Heart right ventricle (tissue), 16 donors: ENCODE measurements at places on chromosomes 2 and 18. TPM values are rescaled to one million over a fixed set of nuclear protein-coding genes. Genes with fewer than 3 reads are reported as not detected.

DNA sequence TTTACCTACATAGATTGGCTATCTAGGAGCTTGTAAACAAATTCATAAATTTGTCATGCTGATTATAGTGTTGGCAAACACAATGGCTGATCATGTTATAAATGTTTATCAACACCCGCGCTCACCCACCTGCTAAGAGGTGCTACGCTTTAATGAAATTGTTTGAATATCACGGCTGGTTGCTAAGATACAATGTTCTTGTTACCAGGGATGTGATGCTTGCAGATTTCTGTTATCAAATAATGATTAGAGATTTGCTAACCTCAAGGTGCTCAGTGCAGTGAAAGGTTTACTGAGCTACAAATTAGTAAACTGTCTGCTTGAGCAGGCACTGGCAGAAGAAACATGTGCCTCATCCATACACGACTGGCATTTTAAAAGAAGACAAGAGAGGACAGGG, 160.0 kb upstream of the ZEB2 start:
- H3K4me1 ChIP-seq: peaks cover 15% of the 10 kb centered on the region
- no peaks in the 10 kb centered on the region for H3K36me3 ChIP-seq
- H3K27ac ChIP-seq: no peak overlapping the region

DNA sequence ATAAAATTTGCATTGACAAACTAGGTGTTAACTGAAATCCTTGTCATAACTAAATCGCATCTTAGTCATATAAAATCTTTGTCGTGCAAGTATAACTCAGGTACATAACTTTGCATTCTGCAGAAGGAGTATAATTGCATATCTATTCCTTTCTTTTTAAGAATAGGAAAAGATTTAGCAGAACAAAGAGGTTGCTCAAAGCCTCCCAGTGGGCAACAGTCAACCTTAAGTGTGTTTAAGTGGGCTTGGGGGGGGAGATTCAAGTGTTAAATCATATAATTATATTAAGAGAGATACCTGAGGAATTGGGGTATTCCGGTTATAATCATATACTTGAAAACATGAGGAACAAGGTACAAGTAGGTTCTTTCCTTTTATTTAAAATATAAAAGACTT, 913.3 kb downstream of the CPS1 start:
- H3K27ac ChIP-seq: no peak overlapping the region
- H3K36me3 ChIP-seq: no peaks in the 10 kb centered on the region
- H3K4me3 ChIP-seq: no peak overlapping the region
- DNase-seq: no peak
- no peaks in the 10 kb centered on the region for H3K27me3 ChIP-seq

KCNIP3 gene
- total RNA-seq: 2.9 TPM

GPR45 gene
- total RNA-seq: not detected

- H3K4me3 ChIP-seq: no peak overlapping the region
- H3K27me3 ChIP-seq: no peaks in the 10 kb centered on the region
- H3K4me1 ChIP-seq: no peaks in the 10 kb centered on the region
- DNase-seq: no peak
- H3K27ac ChIP-seq: no peak overlapping the region
- H3K36me3 ChIP-seq: no peaks in the 10 kb centered on the region
Measured at GRCh38 chr2:506451-506850, 170.8 kb downstream of the TMEM18 start.

GRCh38 chr2:115825912-115826311, 1383.5 kb downstream of the DPP10 start:
- no peaks in the 10 kb centered on the region for H3K27me3 ChIP-seq
- no peaks in the 10 kb centered on the region for H3K4me1 ChIP-seq
- H3K36me3 ChIP-seq: no peaks in the 10 kb centered on the region
- H3K4me3 ChIP-seq: no peak overlapping the region

GRCh38 chr18:1657876-1658275, 753.2 kb downstream of the ADCYAP1 start:
- H3K27ac ChIP-seq: no peak overlapping the region
- H3K27me3 ChIP-seq: no peaks in the 10 kb centered on the region
- no peak overlapping the region for H3K4me3 ChIP-seq
- H3K4me1 ChIP-seq: no peaks in the 10 kb centered on the region
- H3K36me3 ChIP-seq: no peaks in the 10 kb centered on the region

STPG4 gene
- not detected for total RNA-seq

GRCh38 chr2:209579230-209579749, 155.4 kb downstream of the MAP2 start:
- H3K27me3 ChIP-seq: no peaks in the 10 kb centered on the region
- H3K4me3 ChIP-seq: no peak overlapping the region
- H3K36me3 ChIP-seq: no peaks in the 10 kb centered on the region
- H3K27ac ChIP-seq: no peak overlapping the region

GRCh38 chr2:23489471-23490322, 104.7 kb downstream of the KLHL29 start:
- no peaks in the 10 kb centered on the region for H3K4me1 ChIP-seq
- no peaks in the 10 kb centered on the region for H3K36me3 ChIP-seq
- no peak for DNase-seq
- H3K27ac ChIP-seq: no peak overlapping the region
- H3K27me3 ChIP-seq: peaks cover 24% of the 10 kb centered on the region

GRCh38 chr2:215535125-215535668, 99.3 kb upstream of the FN1 start:
- H3K4me1 ChIP-seq: no peaks in the 10 kb centered on the region
- no peak overlapping the region for H3K27ac ChIP-seq
- no peak overlapping the region for H3K4me3 ChIP-seq

GRCh38 chr2:152743002-152743401, 24.6 kb downstream of the ARL6IP6 start:
- H3K4me1 ChIP-seq: no peaks in the 10 kb centered on the region
- H3K36me3 ChIP-seq: no peaks in the 10 kb centered on the region
- no peak overlapping the region for H3K4me3 ChIP-seq
- no peak overlapping the region for H3K27ac ChIP-seq

DNA sequence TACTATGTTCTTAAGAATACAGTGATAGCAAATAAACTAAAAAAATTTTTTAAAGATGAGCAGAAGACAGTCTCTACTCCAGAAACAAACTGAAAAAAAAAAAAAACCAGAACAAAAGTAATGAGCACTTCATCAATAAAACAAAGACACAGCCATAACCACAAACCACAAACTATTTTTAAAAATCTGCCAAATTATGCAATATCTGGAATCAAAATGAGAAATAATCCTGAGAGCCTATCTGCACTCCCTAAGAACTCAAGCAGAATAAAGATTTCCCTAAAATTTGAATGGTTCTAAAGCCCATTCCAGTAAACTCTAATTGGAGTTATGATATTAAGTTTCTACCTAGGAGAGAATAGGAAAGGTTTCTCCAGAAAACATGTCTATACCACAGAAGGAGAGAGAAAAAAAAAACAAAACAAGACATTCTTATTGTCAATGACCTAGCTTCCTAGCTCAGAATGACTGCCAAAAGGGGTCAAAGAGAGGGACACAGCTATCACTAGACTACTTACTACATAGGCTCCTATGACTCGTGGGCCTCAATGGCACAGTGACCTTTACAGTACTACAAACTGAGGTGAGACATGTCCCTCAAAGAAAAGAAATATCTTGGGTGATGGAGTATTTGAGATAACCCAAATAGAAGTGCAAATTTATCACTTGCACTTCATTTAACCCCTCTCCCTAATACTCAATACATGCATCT, 262.8 kb downstream of the ZEB2 start:
- DNase-seq: no peak
- H3K36me3 ChIP-seq: no peaks in the 10 kb centered on the region
- no peak overlapping the region for H3K27ac ChIP-seq
- H3K4me1 ChIP-seq: peaks cover 12% of the 10 kb centered on the region
- no peak overlapping the region for H3K4me3 ChIP-seq

MYO5B gene
- 0.20 TPM for total RNA-seq

- H3K4me1 ChIP-seq: no peaks in the 10 kb centered on the region
- H3K36me3 ChIP-seq: no peaks in the 10 kb centered on the region
- no peak overlapping the region for H3K4me3 ChIP-seq
- H3K27ac ChIP-seq: no peak overlapping the region
- no peak for DNase-seq
Measured at GRCh38 chr2:57437077-57437476, 609.5 kb upstream of the VRK2 start.

DNA sequence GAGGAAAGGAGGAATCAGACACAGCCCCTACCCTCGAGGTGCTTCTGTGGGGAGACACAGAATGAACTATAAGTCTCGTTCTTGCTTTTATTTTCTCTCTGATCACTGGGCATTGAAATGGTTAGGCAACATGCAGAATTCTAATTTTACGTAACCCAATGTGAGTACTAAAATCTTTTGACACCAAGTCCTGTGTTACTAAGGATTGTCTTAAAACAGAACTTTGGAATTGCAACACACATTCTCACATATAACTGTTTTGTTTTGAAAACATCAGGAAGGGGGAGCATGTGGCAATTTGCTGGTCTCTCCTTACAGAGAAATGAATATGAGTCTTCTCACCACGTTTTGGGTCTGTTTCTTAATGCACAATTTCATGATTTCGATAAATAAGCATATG, 23.6 kb upstream of the SULT1C4 start:
- H3K4me3 ChIP-seq: no peak overlapping the region
- no peak for DNase-seq
- no peak overlapping the region for H3K27ac ChIP-seq
- peaks cover 3% of the 10 kb centered on the region for H3K27me3 ChIP-seq
- H3K36me3 ChIP-seq: no peaks in the 10 kb centered on the region
- H3K4me1 ChIP-seq: no peaks in the 10 kb centered on the region

RPRM gene
- not detected for total RNA-seq

DNA sequence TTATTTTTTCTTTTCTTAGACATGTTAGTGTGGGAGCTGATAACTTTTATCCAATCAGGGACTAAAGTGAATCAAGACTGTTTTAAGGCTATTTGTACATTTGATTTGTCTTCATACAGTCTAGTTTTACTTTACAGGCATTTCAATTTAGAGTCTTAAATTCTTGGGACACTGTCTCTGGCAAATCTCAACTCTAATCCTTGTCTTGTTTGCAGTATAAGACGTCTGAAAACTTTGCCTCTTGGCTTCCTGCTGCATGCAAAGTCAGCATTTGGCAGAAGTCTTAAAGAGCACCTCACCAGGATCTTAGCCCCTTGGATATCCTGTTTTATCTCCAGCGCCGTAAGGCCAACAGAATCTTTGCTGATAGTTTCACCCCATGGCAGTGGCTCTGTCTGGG, 30.3 kb downstream of the SPOPL start:
- peaks cover 25% of the 10 kb centered on the region for H3K4me1 ChIP-seq
- no peak overlapping the region for H3K27ac ChIP-seq
- no peak overlapping the region for H3K4me3 ChIP-seq
- no peaks in the 10 kb centered on the region for H3K36me3 ChIP-seq
- DNase-seq: no peak

IL37 gene
- not detected for total RNA-seq

DNA sequence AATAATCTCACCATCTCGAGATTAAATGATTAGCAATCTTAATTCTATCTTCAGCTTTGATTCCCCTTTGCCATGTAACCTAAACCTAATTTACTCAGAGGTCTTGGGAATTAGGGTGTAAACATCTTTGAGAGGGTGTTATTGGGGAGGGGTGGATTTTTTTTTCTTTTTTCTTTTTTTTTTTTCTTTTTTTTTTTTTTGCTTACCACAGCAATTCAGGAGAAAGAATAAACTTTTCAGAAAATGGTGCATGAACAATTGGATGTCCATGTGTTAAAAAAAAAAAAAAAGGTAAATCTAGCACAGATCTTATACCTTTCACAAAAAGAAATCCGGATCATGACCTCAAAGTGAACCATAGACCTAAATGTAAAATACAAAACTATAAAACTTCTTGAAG, 160.8 kb upstream of the FANCL start:
- H3K4me3 ChIP-seq: no peak overlapping the region
- no peaks in the 10 kb centered on the region for H3K27me3 ChIP-seq
- no peak for DNase-seq
- H3K4me1 ChIP-seq: no peaks in the 10 kb centered on the region
- H3K36me3 ChIP-seq: no peaks in the 10 kb centered on the region

- H3K27ac ChIP-seq: no peak overlapping the region
- H3K4me1 ChIP-seq: no peaks in the 10 kb centered on the region
- DNase-seq: no peak
- H3K36me3 ChIP-seq: no peaks in the 10 kb centered on the region
- no peaks in the 10 kb centered on the region for H3K27me3 ChIP-seq
- no peak overlapping the region for H3K4me3 ChIP-seq
Measured at GRCh38 chr2:127434515-127434914, 16.3 kb downstream of the PROC start.

ASB18 gene
- 46.1 TPM for total RNA-seq

- no peaks in the 10 kb centered on the region for H3K27me3 ChIP-seq
- no peak overlapping the region for H3K4me3 ChIP-seq
Measured at GRCh38 chr2:186477790-186478189, 8.3 kb upstream of the ZC3H15 start.

DNA sequence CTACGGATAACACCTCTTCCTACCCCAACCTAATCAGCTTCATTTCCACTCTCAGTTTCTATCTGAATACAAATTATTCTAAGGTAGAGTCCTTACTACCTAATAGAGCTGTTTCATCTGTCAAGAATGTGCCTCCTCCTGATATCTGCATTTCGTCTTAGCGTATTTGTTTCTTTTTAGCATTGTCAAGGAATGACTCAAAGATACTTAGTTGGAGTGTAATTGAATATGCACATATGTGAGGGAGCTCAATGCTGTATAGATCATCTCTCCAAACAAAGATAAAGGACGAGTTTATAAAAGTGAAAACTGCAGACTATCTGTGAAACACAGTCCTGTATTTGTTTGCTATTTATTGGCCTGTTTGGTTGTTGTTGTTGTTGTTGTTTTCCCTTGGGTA, 2059.4 kb upstream of the CELF4 start:
- H3K4me3 ChIP-seq: no peak overlapping the region
- H3K27ac ChIP-seq: no peak overlapping the region
- no peak for DNase-seq
- no peaks in the 10 kb centered on the region for H3K27me3 ChIP-seq

DNA sequence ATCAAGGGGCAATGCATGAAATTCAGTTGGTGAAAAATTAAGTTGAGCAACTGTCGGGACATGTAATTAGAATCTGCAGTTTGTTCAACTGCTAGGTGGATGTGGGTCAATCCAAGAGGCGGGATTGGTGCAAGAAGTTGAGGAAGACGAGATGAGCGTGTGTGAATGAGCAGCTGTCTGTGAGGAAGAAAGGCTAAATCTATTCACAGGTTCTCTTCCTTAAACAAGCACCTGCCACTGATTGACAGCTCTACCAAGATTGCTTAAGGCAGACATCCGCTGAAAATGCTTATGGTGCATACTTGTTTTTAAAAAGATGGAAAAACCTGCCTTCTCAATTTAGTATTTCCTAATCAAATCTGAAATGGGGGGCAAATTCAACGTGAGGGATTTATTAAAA, 323.4 kb upstream of the THUMPD2 start:
- no peaks in the 10 kb centered on the region for H3K27me3 ChIP-seq
- no peaks in the 10 kb centered on the region for H3K36me3 ChIP-seq
- H3K27ac ChIP-seq: no peak overlapping the region
- H3K4me3 ChIP-seq: no peak overlapping the region
- peaks cover 35% of the 10 kb centered on the region for H3K4me1 ChIP-seq

MAIP1 gene
- total RNA-seq: 26.0 TPM

DNA sequence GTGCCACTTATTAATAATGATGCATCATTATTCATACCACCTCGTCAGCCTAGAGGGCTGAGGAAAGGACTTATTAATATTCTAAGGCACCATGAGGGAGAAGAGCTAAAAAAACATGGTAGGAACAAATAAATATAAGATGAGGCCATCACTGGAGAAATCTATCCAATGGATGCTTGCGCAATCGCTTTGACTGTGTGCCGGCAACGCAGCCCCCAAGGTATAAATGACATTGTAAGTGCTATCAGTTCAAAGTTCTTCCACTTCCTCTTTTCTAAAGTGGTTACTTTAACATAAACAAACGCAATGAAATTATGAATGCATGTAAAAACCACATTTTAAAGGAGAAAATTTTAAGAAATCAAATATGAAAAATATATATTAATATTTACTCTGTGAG, 164.6 kb downstream of the EIPR1 start:
- no peaks in the 10 kb centered on the region for H3K27me3 ChIP-seq
- H3K4me3 ChIP-seq: no peak overlapping the region
- no peaks in the 10 kb centered on the region for H3K36me3 ChIP-seq
- no peak for DNase-seq
- no peak overlapping the region for H3K27ac ChIP-seq
